Stimulated activated CD8-positive, alpha-beta memory T cell treated with anti-CD3 and anti-CD28 coated beads, Interleukin-7, amount 100 ng/mL, for 1 hour (primary cell): ENCODE measurements at places on chromosomes 7 and 10.

DNA sequence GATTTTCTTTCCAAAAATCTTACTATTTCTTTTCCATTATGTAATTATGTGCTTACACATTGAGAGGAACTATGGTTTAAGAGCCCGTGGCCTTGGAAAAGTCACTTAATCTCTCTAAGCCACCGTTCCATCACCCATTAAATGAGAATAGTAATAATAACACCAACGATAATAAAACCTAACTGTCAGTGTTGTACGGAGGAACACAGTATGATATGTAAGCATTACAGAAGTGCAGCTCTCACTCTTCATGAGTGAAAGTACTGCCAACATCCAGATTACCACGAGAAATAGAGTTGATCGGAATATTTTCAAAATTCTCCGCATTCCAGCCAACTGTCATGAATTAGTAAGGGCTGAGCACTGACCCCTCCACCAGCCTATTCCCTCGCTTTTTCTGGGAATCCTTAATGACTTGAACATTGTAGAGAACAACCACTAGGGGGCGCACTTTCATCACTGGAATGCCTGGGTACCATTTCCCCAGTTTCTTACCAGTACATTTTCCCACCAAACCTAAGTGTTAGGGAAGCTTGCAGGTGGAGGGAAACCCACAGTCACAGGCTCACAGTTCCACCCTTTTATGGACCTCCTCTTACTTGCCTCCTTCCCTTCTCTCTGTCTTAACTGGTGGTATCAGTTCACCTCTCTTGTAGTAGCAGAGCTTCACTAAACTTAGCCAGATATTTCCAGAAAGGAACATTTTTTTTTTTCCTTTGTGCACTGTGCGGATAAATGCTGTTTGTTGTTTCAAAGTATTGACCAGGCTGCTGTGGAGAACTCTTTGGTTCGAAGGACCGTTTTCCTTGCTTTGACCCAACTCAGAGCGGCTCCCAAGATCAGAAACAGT, 27.8 kb downstream of the NKX2-3 start:
- peak; percentile 12 for DNase-seq

- no peak for DNase-seq
Measured at GRCh38 chr10:103045961-103046360, 127.9 kb downstream of the CNNM2 start.

GRCh38 chr10:112535531-112535951, 88.5 kb downstream of the VTI1A start:
- no peak for DNase-seq

DNA sequence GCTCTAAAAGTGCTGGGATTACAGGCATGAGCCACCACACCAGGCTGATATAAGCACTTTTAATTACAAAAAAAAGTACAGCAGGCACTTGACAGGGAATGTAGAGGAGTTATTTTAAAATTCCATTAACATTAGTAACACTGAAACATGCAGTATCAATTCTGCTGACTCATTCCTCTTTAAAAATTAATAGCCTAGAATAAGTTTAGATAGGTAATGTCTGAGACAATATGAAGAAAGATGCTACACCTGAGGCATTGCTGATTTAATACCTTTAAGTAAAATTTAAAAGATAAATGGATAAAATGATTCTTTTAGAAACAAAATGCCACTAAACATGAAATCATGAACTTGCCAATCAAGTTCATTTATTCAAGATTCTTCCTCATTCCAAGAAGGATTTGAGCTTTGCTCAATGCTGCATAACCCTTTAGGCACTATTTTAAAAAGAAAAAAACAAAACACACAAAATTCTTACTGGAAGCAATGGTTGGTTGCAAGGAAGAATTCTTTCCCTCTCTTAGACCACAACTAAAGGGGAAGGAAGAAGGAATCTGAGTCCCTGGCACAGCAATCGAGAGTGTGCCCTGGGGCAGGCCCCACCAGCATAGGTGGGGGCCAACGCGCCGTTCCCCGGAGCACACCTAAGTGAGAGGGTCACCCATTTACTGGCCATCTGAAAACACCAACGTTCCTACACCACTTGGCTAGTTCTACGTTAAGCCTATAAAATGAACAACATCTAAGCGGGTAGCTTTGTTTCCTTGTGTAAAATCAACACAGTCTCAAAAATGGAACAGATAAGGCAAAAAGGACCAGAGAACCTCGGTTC, 26.6 kb downstream of the ESYT2 start:
- no peak for DNase-seq

DNA sequence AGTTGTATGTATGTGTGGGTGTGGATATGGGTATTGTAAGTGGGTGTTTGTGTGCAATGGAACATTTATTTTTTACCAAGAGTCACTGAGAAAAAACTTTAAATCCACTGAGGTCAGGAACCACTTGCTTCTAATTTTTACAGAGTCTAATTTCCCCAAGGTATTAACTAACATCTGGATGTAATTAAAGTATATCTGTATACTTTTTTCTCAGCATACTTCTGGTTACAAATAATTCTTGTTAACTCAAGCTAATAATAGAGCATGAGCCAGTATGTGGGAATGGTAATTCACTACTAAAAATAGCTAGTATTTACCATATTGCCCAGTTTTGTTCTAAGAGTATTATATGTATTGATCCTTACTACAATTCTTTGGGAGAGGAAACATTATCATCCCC, 24.6 kb upstream of the STEAP4 start:
- DNase-seq, result no peak

GRCh38 chr10:16741540-16741939, 75.7 kb downstream of the RSU1 start:
- DNase-seq, result no peak

DNA sequence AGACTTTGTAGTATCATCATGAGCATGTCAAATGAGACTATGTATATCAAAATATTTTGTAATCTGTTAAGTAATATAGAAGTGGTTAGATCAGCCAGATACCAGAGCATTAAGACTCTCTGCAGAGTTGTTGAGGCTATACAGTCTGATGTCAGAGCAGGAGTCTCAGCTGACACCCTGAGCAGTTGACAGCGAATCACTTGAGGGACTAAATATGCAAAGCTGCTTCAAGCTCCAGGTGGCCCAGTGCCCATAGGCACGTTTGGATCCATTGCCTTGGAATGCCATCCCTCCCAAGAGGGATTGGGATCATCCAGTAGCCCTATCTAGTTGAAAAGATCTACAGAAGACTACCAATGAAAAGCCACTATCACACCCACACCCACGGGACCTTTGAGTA, 210.2 kb downstream of the TAX1BP1 start:
- DNase-seq, result no peak

DNA sequence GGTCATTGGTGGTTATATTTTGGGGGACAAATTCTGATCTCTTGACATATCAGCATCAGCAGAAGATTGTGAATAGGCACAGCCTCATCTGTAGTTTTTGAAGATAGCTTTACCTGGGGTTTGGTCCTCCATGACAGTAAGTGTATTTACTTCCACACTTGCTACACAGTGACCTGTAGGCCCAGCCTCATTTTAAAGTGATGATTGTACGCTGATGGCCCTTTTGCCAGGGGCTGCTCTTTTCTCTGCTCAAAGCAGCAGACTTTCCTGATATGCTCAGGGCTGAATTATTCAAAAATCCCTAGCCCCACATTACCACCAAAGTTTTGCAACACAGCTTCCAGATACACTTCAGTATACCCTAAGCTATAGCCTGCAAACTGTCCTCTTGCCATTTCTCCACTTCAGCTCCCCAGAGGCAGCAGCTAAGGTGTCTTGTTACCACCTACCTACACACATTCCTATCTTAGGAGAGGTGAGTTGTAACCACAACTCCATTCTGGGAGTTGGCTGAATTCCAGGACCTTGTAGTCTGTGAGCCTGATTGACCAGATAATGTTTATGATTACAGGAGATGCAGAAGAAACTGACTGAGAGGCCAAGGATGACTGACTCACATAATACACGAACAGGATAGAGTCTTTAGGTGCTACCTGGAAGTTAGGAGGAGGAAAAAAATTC, 6.0 kb downstream of the ASB4 start:
- no peak for DNase-seq
